ENCODE measurements at places on chromosomes 4 and X.

GRCh38 chr4:87835197-87835596 is 2.4 kb downstream of the MEPE start:
- DNase-seq = no peak

DNA sequence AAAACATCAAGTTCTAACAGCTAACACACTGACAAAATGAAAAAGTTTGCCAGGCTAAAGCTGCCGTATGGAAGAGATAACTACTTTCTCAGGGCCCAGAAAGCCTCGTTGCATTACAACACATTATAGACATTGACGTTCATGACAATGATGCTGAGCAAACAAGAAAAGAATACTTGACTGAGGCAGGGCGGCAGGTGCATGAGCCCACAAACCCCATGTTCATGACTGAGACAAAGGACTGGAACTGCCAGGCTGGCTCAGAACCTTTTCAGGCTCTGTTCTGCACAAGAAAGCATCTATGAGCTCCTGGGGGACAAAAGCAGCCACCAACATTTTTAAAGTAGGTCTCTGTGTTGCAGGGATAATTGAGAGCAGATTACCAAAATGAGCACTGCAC is 13.6 kb downstream of the TLR6 start:
- no peak for DNase-seq

GRCh38 chr4:90842960-90843359 is 715.8 kb downstream of the CCSER1 start:
- no peak for DNase-seq

DNA sequence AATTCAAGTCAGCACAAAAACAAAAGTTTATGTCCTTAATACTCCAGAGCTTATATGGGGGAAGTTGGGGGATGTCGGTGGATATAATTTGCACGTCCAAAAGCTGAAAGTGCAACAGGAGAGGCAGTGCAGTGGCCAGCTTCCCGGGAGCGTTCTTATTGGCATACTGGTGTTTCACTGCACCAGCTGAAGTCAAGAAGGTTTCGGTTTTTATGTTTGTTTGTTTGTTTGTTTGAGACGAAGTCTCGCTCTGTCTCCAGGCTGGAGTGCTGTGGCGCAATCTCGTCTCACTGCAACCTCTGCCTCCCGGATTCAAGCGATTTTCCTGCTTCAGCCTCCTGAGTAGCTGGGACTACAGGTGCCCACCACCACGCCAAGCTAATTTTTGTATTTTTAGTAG is 28.6 kb upstream of the TLR3 start:
- no peak for DNase-seq

- DNase-seq = no peak
These were observed 105.0 kb downstream of the PALLD start for GRCh38 chr4:168601899-168602298.

DNA sequence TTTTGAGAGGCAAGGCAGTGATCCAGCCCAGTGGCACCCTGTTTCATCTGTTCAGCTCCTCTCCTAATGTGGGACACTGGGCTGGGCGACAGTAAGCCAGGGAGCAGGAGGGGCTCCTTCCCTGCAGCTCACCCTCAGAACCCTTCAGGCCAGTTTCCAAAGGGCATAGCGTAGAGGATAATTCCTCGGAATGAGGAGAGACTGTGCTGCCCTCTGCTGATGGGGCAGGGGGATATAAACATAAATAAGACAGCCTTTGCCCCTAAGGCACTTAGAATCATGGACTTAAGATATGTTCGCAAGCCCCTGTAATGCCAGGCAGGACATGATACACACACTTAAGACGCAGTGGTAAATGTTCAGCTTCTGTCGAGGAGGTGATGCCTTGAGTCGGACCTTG is 27.9 kb upstream of the ZNF185 start:
- no peak for DNase-seq

- no peak for DNase-seq
These were observed 133.8 kb downstream of the DDX53 start for GRCh38 chrX:23133551-23133950.

- DNase-seq = no peak
These were observed 75.6 kb downstream of the FHIP1A start for GRCh38 chr4:151484396-151485102.

GRCh38 chr4:86118711-86119110 is 241.1 kb downstream of the MAPK10 start:
- no peak for DNase-seq

- DNase-seq = no peak
These were observed 5.5 kb upstream of the RAB40A start for GRCh38 chrX:103524747-103525146.

DNA sequence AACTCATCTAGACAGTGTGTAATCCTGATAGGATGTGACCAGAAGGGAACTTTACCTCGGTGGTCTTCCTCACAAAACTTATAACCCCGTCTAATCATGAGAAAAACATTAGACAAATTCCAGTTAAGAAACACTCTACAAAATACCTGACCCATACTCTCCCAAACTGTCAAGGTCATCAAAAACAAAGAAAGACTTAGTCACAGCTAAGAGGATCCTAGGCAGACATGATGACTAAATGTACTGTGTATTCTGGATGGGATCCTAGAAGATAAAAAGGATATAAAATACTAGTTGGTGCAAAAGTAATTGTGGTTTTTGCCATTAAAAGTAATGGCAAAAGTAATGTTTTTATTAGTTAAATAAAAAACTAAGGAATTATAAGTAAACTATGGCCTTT is 81.6 kb downstream of the DTHD1 start:
- no peak for DNase-seq

DNA sequence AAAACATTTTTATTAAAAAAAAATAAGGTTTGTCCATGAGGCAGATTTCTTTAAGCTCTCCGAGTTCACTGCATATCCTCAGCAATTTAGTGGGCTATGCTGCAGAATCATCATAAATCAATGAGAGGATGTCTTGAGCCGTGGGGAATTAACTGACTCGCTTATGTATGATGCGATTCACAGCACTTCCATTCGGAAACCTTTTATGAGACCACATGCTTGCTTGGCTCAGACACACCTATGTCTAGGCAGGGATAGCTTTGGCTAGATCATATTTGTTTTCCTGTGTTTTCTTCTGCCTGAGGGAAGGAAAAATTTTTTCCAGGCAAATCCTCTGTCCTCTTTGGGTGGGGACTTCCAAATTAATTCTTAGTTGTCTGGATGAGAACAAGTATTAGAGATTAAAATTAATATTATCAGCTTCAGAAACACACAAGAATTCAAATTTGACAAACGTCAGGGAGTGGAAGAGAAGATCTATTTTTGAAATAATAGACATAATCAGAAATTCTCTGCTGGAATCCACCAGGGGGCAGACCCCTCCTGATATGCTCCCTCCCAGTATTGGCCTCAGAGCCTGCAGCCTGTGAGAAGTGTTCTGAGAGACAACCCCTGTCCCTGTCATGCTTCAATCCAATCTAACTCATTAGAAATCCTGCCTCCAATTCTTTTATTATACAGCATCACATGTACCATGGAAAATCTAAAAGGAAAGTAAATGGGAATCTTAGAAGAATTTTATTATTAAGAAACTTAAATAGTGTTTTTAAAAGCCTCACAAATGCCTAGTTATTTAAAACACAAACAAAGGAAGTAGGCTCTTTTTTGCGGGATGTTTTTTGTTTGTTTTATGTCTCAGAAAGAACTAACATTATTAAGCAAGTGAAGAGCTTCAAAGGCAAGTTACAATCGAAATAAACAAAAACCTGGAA is 345.1 kb upstream of the TACR3 start:
- peak; percentile 57 for DNase-seq
